ENCODE measurements at places on chromosomes 2 and 18. TPM values are rescaled to one million over a fixed set of nuclear protein-coding genes. Genes with fewer than 3 reads are reported as not detected.

Gene SLC19A3
- 0.29 TPM for total RNA-seq

Gene PPP1R7
- total RNA-seq, result 78.1 TPM

Gene RGPD3
- 0.29 TPM for total RNA-seq

Gene DNAJC5G
- not detected for total RNA-seq

Measured in smooth muscle cell of trachea (primary cell).